ENCODE measurements at places on chromosomes 1 and 21.

- no peak for DNase-seq
- H3K4me1 ChIP-seq = peaks cover 6% of the 10 kb centered on the region
- H3K4me3 ChIP-seq = no peak overlapping the region
- peaks cover 32% of the 10 kb centered on the region for H3K36me3 ChIP-seq
These were observed 30.3 kb downstream of the PARK7 start for GRCh38 chr1:7991504-7992440.

DNA sequence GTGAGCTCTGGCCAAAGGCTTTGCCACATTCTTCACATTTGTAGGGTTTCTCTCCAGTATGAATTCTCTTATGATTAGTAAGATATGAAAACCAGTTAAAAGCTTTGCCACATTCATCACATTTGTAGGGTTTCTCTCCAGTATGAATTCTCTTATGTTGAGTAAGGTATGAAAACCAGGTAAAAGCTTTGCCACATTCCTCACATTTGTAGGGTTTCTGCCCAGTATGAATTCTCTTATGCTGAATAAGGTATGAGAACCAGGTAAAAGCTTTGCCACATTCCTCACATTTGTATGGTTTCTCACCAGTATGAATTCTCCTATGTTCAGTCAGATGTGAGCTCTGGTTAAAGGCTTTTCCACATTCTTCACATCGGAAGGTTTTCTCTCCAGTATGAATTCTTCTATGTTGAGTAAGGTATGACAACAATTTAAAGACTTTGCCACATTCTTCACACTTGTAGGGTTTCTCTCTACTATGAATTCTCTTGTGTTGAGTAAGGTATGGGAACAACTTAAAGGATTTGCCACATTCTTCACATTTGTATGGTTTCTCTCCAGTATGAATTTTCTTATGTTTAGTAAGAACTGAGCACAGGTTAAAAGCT lies 20.7 kb downstream of the ZNF695 start:
- no peaks in the 10 kb centered on the region for H3K4me1 ChIP-seq
- no peak overlapping the region for H3K4me3 ChIP-seq
- no peak for DNase-seq
- H3K27me3 ChIP-seq = no peaks in the 10 kb centered on the region
- H3K27ac ChIP-seq = no peak overlapping the region
- peaks cover 38% of the 10 kb centered on the region for H3K36me3 ChIP-seq

DNA sequence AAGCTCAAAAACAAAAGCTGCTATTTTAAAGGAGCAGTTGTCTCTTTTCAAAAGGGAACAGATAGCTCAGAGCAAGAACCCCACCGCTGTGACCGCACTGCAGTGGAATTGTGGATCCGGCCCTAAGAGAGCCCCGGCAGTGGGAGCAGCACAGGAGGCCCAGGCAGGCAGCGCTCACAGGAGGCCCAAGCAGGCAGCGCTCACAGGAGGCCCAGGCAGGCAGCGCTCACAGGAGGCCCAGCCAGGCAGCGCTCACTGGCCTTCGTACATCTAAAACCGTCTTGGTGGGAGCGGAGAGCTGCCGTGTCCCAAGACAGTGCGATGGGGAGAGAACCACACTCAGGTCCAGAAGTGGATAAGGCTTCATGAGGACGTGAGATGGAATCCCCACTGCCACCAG lies 4.0 kb downstream of the TFF3 start:
- H3K4me3 ChIP-seq = no peak overlapping the region
- H3K4me1 ChIP-seq = peaks cover 2% of the 10 kb centered on the region
- H3K27me3 ChIP-seq = no peaks in the 10 kb centered on the region
- H3K36me3 ChIP-seq = no peaks in the 10 kb centered on the region

- no peaks in the 10 kb centered on the region for H3K4me1 ChIP-seq
- H3K27me3 ChIP-seq = no peaks in the 10 kb centered on the region
- H3K27ac ChIP-seq = no peak overlapping the region
- DNase-seq = no peak
- H3K4me3 ChIP-seq = no peak overlapping the region
These were observed 11.4 kb downstream of the DEPDC1 start for GRCh38 chr1:68485431-68486022.

GRCh38 chr1:236465959-236466303 lies 57.9 kb upstream of the LGALS8 start:
- no peaks in the 10 kb centered on the region for H3K36me3 ChIP-seq
- no peak for DNase-seq
- no peak overlapping the region for H3K4me3 ChIP-seq
- peaks cover 39% of the 10 kb centered on the region for H3K27me3 ChIP-seq
- peaks cover 21% of the 10 kb centered on the region for H3K4me1 ChIP-seq
- H3K27ac ChIP-seq = no peak overlapping the region

DNA sequence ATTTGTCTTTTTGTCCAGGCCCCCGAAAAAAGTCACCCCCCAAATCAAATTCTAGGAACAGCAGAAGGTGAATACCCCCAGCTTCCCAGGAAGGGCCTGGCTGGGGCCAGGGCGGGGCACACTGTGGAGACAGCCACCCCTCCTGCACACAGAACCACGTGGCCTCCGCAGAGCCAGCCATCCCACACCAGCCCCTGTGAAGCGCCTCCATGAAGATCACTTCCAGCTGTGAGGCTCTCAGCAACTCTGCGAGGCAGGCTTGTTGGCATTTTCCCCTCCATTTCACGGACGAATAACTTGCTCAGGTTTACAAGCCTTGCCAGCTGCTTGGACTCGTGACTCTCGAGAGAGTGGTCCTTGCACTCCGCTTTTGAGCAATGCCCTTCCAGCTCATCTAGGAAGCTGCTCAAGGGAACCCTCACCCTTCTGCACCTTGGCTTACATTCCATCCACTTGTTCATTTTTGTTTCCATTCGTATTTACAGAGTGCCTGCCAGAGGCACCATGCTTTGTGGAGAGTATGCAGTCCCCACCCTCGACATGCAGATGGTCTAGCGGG lies 48.2 kb downstream of the SYT6 start:
- peaks cover 3% of the 10 kb centered on the region for H3K4me1 ChIP-seq
- no peak for DNase-seq
- peaks cover 3% of the 10 kb centered on the region for H3K27me3 ChIP-seq
- H3K4me3 ChIP-seq = no peak overlapping the region
- H3K36me3 ChIP-seq = no peaks in the 10 kb centered on the region
- no peak overlapping the region for H3K27ac ChIP-seq

GRCh38 chr1:27001570-27002360 lies 8.3 kb downstream of the TRNP1 start:
- H3K27ac ChIP-seq = no peak overlapping the region
- no peak for DNase-seq

DNA sequence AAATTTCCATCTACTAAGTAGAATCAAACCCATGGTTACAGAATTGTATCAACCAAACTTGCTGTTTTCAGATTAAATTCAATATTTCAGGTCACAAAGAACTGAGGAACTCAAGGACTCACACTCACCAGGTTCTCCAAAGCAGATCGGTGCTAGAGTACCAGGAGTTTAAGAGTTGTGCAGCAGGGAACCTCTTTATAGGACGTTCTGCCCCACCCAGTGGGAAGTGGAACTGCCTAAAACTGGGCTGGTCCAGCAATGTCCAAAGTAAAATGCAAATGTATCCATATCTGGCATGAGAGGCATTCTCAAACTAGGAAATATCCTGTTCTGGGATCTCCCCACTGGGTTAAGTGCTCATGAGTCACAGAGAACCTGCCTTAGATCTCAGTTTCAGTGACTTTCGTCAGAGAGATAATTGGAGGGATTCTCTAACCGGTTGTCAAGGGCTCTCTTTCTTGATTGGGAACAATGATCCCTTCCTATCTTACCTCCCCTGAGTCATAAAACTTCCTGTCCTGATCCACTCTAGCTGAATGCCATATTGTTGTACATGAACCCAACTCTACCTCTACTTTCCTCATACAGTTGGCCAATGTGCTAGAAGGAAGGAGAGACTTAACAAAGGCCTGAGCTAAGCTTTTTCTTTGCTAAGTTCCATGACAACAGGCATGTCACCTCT lies at the start of gene SPRR2D:
Gene SPRR2D (minus strand): TSS at position 171 of the 682 bp plus-strand sequence. CDS start 774 bp downstream, outside the sequence.
- no peaks in the 10 kb centered on the region for H3K36me3 ChIP-seq
- no peak within 1 kb of the TSS for H3K27ac ChIP-seq
- no peaks in the 10 kb centered on the region for H3K4me1 ChIP-seq
- H3K4me3 ChIP-seq = no peak within 1 kb of the TSS
- peaks cover 34% of the 10 kb centered on the region for H3K27me3 ChIP-seq
- no peak for DNase-seq

GRCh38 chr1:10773376-10773775 lies 23.1 kb downstream of the CASZ1 start:
- H3K27me3 ChIP-seq = no peaks in the 10 kb centered on the region
- DNase-seq = no peak
- no peak overlapping the region for H3K4me3 ChIP-seq
- H3K4me1 ChIP-seq = no peaks in the 10 kb centered on the region
- no peak overlapping the region for H3K27ac ChIP-seq

Data from activated CD8-positive, alpha-beta T cell treated with anti-CD3 and anti-CD28 coated beads for 36 hours (primary cell).